NCI-H510A (cell line): ENCODE measurements at places on chromosomes 5 and 9.

GRCh38 chr9:36040271-36040925 lies 3.7 kb downstream of the RECK start:
- DNase-seq: no peak

DNA sequence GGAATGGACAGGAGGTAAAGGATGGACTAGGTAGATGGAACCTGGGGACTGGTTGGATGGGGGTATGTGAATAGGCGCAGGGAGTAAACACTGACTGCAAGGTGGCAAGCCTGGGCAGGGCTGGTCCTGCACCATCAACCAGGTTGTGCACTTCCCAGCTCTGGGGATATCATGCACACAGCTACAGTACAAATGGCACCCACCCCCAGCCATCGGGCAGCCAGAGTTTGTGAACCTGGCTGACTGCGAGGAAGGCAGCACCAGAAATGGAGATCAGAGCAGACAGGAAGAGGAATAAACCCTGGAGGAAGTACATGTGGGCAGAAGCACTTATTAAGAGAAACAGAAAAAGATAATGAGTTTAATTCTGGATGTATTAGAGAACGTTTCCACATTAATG lies 229.1 kb downstream of the ESM1 start:
- no peak for DNase-seq

GRCh38 chr9:4555236-4555635 lies 65.0 kb downstream of the SLC1A1 start:
- no peak for DNase-seq

- DNase-seq: no peak
Observed at GRCh38 chr9:14441976-14442651, 128.2 kb upstream of the NFIB start.

- no peak for DNase-seq
Observed at GRCh38 chr9:134327671-134328231, 1.5 kb downstream of the RXRA start.

DNA sequence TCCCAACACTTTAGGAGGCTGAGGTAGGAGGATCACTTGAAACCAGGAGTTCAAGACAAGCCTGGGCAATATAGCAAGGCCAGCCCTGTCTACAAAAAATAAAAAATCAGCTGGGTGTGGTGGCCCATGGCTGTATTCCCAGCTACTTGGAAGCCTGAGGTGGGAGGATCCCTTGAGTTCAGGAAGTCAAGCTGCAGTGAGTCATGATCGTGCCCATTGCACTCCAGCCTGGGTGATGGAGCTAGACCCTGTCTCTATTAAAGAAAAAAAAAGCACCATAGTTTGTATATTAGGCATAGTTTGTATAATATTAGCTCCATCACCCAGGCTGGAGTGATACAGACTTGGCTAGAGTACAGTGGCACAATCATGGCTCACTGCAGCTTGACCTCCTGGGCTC lies 9.6 kb upstream of the NME5 start:
- no peak for DNase-seq

DNA sequence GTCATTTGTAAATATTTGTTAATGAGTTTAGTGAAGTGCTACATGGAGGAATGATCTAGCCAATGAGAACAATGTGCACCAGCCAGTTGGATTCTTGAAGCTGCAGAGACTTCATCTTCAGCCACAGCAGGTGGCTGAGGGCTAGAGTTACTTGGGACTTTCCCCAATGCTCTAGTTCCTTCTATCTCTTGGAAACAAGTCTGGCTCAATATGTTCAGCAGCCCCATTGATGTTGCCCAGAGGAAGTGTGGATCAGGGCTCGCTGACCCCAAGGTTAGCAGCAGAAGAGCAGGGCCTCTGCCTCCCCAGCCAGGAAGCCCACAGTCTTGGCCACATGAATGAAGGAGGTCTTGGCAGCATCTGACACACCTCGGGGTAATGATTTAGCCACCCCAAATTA lies 117.5 kb downstream of the SLC1A3 start:
- DNase-seq: no peak
